Amniotic epithelial cell (primary cell): ENCODE measurements at places on chromosomes 3 and 15.

DNA sequence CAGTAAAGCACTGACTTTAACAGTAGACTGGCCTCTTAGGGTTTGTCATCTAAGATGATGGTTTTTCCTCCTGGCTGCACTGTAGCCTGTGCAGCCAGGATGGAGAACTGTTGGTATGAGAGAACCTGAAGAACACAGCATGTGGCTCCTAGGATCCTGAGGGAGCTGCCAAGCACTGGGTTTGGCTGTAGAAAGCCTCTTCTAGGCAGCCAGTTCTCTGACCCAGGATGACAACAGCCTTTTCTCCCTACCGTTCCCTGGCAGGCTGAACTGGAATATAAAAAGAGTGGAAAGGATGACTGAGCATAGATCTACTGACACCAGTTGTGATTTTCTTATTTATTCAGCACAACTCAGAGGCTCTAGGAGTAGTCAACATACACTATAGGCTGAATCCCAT, 34.3 kb upstream of the MANF start:
- DNase-seq = no peak

DNA sequence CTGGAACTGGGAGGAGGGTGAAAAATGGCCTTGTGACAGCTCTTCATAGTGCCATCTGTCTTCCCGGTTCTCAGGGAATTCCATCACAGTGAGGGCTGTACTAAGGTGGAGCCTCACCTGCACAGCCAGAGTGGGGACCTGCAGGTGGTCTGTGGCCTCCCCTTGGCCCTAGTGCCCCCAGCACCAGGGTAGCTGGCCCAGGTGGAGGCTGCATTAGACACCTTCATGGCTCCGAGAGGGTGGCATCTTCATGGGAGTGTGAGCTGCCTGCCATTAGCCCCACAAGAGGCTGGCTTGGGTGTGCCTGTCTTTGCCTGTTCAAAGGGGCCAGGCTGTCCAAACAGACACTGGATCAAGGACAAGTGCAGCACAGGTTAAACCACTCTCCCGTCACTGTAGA, 95.5 kb upstream of the PRR23E start:
- DNase-seq = no peak

GRCh38 chr3:22292681-22293080, 541.7 kb upstream of the ZNF385D start:
- DNase-seq = no peak

- peak; percentile 6 for DNase-seq
Observed at GRCh38 chr15:94135486-94136147, 95.7 kb upstream of the MCTP2 start.

GRCh38 chr15:65870889-65871533, 1.7 kb downstream of the RAB11A start:
- DNase-seq = peak; percentile 87

GRCh38 chr3:73727117-73727821, 102.5 kb upstream of the PDZRN3 start:
- DNase-seq = peak; percentile 96

DNA sequence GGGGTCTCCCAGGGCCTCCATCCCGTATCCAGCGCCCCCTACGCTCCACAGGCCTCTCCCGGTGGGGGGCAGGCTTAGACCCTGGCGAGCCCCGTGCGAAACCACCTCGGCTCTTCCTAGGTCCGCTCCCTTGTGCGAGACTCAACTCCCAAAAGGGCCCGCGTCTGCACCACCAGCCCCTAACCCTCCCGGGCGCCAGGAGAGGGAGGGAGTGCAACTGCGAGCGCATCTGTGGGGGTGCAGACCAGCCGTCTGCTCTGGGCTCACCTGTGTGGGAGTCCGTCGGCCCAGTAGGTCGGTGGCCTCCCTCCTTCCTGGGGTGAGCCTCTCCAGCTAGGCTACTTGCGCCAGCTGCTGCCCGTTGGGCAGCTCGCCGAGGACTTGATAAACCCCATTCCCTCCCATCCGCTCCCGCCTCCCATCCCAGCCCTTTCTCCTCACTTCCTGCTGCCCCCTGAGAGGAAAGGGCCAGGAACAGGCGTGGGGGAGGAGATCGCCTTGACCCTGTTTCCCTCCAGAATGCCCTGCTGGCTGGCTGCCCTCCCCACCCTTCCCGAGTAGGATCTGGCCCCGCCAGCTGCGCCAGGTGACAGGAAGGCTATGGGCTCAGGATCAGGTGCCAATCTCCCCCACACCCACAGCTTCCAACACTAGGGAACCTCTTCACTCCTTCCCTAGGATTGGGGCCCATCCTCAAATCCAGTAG, at the start of gene HYAL2:
Gene HYAL2, minus strand, starts transcription at position 360 of the 706 bp plus-strand sequence. CDS start 2,256 bp downstream, outside the sequence.
- DNase-seq = no peak

DNA sequence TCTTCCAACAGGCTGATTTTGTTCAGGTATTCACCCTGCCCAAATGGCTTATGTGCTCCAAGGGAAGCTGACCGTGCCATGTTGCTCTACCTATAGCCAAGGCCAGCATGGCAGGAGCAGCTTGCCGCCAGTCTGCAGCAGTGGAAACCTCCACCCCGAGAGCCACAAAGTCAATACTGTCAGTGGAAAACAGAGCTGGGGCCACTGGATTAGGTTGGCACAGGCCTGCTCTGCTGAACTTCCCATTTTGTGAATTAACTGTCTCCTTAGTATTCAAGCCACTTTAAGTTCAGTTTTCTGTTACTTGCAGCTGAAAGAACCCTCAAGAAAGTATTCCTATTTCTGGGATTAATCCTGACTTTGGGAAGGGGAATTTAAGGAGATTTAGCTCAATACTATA, 63.8 kb upstream of the XCR1 start:
- DNase-seq = no peak

GRCh38 chr3:87088993-87089841, 98.3 kb upstream of the VGLL3 start:
- DNase-seq = peak; percentile 82

DNA sequence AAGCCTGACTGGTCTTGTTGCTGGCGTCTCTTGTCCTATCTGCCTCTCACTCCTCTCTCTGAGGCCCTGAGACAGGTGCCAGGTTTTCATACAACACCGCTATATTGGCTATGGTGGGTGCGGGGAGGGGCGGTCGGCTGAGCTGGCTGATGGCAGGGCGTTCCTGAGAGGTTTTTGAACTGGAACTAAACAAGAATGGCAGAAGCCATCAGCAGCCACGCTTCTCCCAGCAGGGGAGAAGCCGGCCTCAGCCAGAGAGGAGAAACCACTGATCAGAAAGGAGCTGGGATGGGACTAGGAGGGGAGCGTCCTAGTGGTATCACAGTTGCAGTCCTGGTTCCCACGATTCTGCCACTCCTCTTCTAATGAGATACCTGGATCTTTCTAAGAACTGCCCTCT, 89.9 kb upstream of the PRR23E start:
- no peak for DNase-seq

DNA sequence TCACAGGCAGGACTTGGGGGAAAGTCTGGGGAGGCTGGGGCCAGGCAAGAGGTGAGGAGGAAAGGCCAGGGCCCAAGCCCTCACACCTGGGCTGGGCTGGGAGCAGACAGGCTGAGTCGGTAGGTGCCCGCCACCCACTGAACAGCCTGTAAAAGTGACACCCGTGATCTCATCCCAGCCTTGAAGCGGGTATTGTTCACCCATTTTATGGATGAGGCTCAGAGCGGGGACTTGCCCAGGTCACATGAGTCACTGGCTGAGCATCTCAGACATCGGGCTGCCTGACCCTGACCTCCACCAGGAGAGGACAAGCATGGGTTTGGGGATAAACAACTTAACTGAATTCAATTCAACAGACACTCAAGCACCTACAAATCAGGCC, 52.0 kb upstream of the CTSH start:
- peak; percentile 32 for DNase-seq

- peak; percentile 29 for DNase-seq
Observed at GRCh38 chr3:140910860-140911259, 30.8 kb upstream of the SLC25A36 start.

GRCh38 chr3:108588601-108589000, 637 bp downstream of the CIP2A start:
- peak; percentile 19 for DNase-seq

DNA sequence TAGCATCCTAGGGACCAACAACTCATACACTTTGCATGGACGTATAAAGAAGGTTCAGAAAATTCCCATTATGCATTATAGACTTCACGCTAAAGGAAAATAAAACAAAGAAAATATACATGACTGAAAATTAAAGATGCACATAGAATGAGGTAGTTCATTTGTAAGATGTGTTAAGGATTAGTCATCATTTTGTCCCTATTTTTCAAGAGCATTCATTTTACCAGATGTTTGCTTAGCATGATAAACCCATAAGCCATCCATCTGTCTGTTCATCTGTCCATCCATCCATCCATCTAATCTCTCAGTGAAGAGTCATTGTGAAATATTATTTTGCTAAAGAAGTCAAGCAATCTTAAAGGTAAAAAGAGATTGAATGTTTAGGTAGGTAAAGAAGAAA, 80.3 kb downstream of the TFG start:
- no peak for DNase-seq

DNA sequence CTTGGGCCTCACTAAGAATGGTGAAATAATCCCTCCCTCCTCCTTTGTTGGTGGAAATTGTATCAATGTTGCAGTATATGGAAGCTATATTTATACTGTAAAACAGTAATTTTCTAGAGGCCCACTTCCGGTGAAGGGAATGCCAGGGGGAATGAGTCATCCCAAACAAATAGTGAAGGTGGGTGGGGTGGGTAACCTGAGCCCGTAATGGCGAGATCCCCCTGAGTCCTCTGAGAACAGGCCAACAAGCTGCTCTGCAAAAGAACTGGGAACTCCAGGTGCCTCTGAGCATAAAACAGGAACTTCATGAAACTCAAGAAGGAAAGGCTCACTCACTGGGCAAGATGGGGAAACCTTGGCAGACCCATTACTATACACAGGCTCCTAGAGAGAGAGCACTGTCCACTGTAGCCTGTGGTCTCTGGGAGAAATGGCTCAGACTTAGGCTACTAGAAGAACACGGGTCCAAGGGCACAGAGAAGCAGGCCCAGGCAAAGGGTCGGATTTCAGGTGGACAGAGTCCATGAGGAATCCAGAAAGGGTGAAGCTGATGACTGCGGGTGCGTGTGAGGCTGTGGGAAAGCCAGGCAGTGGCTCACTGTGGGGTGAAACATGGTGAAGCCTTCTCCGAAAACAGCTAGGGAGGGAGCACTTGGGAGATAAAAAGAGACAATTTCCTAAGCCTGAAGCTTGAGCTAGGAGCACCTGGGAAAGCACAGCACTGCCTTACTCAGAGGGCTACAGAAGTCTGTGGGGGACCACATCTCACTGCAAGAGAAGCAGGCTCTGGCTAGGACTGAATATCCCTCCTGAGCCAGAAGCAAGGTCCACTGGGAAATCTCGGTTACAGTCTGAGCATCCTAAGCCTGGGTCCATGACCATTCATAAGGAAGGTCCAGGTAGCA, 19.8 kb downstream of the LARP6 start:
- peak; percentile 31 for DNase-seq

- DNase-seq = peak; percentile 37
Observed at GRCh38 chr15:50164458-50164857, 17.5 kb upstream of the SLC27A2 start.

- DNase-seq = peak; percentile 68
Observed at GRCh38 chr3:57100046-57100695, 39.7 kb downstream of the SPATA12 start.

DNA sequence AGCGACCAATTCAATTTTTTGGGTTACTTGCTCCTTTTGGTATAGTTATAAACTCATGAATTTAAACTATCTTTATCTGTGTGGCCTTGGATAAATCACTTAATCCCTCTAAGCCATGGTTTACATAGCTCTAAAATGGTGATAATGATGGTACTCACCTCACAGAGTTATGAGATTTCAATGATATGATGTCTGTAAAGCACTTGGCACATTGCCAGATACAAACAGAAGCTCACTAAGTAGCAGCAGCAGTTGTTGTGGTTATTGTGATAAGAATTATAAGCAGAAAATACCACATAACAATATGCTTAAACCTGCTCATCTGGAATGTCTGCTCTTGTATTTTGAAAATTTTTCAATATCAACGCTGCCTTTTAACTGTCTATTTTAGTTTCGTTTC, 185.1 kb upstream of the SNTN start:
- DNase-seq = peak; percentile 3

DNA sequence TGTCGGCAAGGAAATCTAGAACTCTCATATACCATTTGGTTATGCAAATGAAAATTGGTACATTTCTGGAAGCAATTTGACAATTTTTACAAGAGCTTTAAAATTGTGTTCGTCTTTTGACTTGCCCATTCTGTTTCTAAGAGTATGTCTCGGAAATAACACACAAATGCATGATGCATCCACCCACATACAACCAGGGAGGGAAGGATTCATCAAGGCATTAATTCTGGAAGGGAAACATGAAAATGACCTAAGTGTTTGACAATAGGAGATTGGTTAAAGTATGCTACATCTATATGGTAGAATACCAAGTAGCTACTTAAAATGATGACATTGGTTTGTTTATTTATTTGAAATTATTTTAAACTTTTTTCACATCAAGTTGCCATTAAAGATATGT, 58.6 kb downstream of the PIAS1 start:
- peak; percentile 10 for DNase-seq

DNA sequence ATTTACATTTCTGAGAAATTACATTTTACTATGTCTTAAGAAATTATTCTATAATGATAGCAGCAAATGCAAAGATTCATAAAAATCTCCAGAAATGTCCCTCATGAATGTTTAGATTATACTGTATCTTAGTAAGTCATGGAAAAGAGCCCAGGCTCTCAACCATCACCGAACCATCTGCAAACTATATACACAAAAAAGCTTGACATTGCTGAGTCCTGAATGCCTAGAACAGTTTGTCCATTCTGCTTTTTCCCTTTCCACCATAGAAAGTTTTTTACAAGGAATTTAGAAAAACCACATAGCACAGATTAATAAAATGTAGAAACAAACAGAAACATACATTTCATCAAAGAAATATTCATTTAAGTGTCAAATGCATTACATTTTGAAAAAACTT, 83.6 kb downstream of the MYO9A start:
- no peak for DNase-seq

DNA sequence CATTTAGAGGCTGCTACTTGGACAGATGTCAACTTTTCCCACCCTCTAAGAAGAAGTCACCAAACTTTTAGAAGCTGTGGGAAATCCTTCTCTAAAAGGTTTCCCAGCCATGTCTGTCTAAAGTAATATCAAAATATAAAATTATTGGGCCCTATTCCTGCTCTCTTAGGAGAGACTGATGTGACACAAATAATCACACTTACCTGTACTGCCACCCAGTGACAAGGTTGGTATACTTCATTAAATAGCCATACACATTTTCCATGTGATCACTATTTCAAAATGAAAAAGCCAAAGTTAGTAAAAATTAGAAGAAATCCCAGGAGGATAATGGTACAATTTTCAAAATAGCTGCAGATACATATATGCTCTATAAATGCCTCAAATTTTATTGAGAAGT, 12.6 kb downstream of the OSBPL11 start:
- DNase-seq = peak; percentile 29

- DNase-seq = no peak
Observed at GRCh38 chr3:10337323-10338163, 16.6 kb upstream of the SEC13 start.
